ENCODE measurements at places on chromosomes 6 and 20.

- DNase-seq: no peak
Measured at GRCh38 chr6:81997090-81997926, 244.8 kb upstream of the TENT5A start.

GRCh38 chr20:64220891-64221527 is 34.5 kb upstream of the PCMTD2 start:
- DNase-seq: no peak

DNA sequence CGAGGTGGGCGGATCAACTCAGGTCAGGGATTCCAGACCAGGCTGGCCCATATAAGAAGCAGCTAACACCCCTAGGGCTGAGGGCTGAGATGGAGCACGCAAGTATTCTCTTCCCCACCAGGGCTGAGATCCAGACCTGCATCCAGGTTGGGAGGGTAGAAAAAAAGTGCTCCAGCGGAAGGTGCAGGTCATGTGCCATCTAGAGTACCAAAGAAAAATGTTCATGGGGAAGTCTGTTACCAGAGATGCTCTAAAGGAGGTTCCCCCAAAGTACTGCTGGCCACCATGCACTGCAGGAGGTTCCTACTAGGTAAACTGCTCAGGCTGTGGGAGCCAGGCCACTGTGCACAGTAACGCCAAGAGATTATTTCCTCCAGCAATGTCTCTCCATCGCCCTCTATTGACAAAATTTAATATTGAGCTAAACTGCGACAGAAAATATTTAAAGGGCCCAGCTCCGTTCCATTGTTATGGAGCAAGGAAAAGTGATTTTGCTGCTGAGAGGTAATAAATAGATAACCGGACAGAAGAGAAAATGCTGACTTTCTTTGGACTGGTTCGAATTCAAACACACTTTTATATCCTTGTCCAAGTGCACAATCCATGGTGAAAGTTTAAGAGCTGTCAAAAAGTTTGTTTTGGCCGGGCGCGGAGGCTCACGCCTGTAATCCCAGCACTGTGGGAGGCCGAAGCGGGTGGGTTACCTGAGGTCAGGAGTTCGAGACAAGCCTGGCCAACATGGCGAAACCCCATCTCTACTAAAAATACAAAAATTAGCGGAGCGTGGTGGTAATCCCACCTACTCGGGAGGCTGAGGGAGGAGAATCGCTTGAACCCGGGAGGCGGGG is 159.9 kb downstream of the OR2B2 start:
- peak; percentile 86 for DNase-seq

GRCh38 chr20:53899351-53900167 is 170.8 kb downstream of the BCAS1 start:
- DNase-seq: peak; percentile 86

GRCh38 chr6:92110403-92110802 is 1309.0 kb downstream of the EPHA7 start:
- no peak for DNase-seq

DNA sequence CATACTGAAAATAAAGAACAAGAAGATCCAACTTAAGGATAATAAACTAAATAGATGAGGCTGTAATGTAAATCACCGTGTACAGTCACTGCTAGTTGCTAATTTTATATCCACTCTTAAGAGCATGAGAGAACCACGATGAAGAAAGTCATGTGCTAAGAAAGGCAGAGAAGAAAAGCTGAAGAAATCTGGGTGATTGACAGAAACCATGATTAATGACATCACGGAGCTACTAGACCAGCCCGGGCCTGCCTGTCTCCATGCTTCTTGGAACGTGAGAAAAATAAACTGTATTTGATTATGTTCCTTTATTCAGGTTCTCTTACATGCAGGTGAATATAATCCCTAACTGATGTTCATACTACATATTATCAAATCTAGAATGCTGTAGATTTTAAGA is 84.2 kb upstream of the E2F3 start:
- DNase-seq: no peak

- no peak for DNase-seq
Measured at GRCh38 chr20:53739799-53740785, 146.5 kb upstream of the ZNF217 start.

DNA sequence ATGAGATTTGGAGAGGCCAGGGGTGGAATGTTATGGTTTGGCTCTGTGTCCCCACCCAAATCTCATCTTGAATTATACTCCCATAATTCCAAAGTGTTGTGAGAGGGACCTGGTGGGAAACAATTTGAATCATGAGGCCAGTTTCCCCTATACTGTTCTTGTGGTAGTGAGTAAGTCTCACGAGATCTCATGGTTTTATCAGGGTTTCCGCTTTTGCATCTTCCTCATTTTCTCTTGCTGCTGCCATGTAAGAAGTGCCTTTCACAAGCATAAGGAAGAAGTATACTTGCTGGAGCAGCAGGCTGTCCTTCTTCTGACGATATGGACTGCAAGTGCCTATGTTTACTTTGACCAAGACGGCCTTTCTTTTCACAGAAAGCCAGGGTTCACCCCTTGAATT is 270.5 kb downstream of the ESR1 start:
- DNase-seq: no peak

DNA sequence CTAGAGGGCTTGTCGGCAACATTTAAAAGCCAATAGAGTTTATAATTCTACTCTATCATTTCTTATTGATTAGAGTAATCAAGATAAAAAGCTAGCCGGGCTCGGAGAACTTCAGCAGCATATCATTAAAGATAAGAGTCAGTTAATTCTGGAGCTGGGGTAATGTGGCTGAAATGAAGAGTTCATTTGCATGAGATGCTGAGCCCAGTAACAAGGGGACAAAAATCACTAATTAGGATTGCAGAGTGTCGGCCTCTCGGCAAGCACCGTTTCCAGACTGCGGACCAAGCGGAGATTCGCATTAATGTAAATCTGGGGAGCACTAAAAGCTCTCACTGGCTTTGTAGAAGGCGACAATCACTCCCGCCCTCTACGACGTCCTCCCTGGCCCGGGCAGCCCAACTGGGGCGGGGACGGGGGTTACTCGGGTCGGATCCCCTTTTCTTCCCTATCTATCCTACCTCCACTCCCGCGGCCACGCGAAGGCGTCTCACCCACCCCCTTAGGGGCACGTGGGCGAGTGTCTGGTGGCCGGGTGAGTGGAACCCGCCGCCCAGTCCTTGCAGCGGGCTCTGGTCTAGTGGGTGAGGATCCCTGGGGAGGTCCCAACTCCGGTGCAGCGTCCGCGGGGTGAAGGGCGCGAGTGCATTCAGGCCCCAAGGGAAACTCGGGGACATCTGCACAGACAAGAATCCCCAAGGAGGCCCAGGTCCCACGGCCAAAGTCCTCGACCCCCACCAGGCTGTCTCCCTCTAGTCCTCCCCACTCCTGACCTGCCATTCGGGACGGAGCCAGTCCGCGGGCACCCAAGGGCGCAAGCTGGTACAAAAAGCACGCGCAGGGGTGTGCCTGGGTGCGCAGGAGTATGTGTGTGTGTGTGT is 42.2 kb upstream of the OSTM1 start:
- DNase-seq: no peak

GRCh38 chr6:121515630-121516265 is 80.3 kb downstream of the GJA1 start:
- DNase-seq: no peak

GRCh38 chr6:1584996-1585668 is 24.6 kb upstream of the FOXC1 start:
- DNase-seq: no peak

- DNase-seq: no peak
Measured at GRCh38 chr20:7853493-7853892, 86.8 kb downstream of the HAO1 start.

DNA sequence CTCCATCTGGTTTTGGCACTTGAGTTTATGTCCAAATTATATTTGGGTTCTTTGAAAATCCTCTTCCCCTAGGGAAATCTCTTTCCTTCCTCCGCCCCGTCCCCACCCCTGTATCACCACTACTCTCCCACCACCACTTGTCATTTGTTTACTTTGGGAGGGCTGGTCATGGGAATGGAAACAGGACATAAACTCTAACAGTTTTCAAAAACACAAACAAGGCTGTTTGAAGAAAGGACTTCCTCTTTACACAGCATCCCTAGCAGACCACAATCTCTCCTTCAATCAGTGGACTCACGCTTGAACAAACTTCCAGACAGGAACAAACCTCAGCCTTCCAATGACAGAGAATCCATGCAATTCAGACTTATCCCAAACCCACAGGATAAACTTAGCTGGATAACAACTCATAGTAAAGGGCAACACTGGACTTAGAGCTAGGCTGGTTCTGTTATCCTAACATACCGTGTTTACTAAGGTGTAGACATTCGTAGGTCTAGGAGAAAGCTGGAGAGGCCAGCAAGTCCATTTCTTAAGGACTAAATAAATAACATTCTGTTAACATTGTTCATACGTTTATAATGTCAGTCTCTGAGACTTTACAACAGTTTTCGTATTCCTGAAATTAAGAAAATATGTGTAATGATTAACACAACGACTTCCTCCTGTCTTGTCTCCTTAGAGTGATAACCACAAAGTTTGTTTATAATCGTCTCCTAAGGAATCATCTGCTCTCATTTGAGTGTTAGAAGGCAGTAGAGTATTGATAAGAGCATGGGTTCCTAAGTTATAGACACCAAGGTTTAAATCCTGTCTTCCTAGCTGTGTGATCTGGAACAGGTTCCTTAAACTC is 44.1 kb upstream of the CTAGE9 start:
- DNase-seq: no peak

DNA sequence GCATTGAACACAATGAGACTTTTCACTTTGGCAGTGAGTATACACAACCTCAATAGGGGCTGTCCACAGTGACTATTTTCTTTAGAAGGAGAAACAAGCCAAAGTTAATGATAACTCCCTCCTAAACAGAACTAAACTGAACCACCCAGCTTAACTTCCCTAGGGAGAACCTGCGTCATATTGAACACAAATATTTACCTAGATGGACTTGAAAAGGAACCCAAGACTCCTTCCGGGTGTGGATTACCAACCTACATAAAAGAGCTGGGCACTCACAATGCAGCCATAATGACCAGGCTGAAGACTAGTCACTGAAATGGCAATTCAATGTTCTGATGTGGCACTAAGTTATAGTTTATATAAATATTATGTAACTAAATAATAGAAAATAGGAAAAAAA is 160.6 kb downstream of the IBTK start:
- DNase-seq: no peak

- peak; percentile 5 for DNase-seq
Measured at GRCh38 chr20:36950414-36951197, 902 bp downstream of the SAMHD1 start.

DNA sequence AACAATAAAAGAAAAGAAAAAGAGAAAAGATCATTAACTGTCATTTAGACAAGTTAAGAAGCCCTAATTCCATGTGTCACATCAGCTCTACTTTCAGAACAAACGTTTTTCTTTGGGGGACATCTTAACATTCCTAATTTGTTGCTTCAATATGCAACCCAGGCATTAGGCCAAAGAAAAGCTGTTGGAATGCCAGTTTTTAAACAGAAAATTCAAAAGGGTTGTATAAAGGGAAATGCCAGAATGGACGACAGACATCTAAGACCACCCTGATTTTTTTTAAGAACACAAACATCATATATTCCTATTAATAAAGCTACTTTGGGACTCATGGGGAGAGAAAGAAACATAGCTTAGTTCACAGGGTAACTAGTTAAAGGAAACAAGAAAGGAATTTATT is 315.0 kb downstream of the GMDS start:
- no peak for DNase-seq

- no peak for DNase-seq
Measured at GRCh38 chr6:157830354-157831017, 7.4 kb downstream of the SNX9 start.

GRCh38 chr6:21772884-21773575 is 179.5 kb downstream of the SOX4 start:
- DNase-seq: no peak
